ENCODE measurements at places on chromosomes 12 and 14.

DNA sequence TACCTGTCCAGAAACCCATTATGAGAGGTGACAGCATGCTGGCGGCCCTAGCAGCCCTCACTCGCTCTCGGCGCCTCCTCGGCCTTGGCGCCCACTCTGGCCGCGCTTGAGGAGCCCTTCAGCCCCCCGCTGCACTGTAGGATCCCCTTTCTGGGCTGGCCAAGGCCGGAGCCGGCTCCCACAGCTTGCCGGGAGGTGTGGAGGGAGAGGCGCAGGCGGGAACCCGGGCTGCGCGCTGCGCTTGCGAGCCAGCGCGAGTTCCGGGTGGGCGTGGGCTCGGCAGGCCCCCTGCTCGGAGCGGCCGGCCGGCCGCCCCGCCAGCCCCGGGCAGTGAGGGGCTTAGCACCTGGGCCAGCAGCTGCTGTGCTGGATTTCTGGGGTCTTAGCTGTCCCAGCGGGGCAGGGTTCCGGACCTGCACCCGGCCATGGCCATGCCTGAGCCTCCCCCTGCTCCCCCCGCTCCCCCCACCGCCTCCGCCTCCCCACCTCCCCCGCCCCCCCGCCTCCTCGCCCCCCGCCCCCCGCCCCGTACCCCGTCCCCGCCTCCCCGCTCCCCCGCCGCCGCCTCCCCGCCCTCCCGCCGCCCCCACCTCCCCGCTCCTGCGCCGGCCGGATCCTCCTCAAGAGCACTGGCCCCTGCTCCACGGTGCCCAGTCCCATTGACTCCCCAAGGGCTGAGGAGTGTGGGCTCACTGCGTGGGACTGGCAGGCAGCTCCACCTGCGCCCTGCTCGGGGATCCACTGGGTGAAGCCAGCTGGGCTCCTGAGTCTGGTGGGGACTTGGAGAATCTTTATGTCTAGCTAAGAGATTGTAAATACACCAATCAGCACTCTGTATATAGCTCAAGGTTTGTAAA, 163.1 kb downstream of the KLHL28 start:
- no peak for DNase-seq

DNA sequence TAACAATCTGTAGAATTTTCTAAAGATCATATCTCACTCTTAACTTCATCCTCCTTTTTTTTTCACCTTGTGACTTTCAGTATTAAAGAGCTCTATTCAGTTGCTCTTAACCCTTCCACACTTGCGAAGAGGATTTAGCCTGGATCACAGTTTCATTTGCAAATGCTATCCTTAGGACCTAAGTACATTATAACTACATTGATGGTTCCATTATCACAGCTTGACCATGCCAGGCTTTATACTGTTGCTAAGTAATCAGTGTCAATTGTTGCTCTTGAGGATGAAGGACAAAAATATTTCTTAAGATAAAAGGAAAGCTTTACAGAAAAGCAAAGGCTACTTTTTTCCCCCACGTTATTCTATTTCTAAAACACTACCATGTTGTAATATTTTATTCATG, 122.2 kb downstream of the PDZRN4 start:
- no peak for DNase-seq

- DNase-seq: no peak
Measured at GRCh38 chr14:91005716-91006115, 54.7 kb downstream of the RPS6KA5 start.

- DNase-seq: no peak
Measured at GRCh38 chr12:66500841-66501240, 178.0 kb downstream of the GRIP1 start.

DNA sequence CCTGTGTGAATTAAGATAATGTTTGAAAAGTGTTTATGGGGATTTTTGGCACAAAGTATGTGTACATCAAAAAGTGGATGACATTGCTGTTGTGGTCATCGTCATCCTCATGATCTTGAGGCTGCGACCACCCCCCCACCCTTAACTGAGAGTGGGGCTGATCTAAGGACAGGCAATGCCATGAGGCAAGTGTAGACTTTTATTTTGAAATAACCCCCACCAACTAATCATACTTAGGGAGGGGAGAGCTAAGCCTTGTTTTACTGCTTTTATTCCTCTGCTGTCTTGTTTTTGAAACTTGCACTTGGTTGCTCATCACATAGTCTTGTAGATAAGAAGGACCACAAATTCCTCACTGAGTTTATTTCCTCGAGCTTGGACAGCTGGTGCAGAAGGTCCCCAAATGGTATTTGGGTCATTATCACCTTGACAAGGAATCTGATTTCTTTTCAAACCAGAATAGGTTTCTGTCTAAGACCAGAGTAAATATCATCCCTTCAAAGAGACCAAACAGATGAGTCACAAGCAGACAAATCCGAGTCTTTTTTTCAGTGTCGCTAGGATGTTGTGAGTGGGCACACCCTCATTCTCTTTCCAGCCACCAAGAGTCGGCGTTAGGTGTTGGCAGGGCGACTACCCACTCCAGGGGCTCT, 23.9 kb upstream of the SMOC1 start:
- DNase-seq: no peak

DNA sequence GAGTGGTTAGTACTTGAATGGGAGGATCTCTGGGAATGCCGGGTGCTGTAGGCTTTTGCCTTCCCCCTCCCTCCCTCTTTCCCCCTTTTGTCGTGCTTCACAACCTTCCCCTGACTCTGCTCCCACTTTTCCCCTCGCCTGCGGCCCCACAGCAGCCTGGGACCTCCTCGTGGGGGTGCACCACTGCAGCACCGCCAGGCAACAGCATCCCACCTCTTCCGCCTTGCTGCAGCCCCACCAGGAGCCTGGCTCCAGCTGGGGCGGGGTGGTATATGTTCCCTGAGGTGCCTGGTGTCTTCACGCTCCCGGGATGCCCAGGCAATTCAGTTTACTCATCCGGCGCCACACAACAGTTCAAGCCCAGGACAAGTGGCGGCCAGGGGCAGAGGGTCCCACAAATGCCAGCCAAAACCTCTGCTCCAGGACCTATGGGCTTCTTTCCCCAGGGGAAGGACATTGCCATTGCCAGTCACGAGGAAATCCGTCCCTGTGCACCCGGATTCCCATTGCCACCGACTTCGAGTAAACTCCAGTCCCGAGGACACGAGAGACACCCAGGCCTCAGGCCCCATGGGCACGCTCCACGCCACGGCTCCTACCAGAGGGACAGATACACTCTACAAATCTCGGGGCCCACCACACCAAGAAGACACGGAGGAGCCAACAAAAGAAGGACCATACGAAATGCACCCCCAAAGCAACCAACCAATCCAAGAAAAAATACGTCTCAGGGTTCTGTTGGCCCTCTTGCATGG, 181.7 kb downstream of the ALG10 start:
- no peak for DNase-seq

DNA sequence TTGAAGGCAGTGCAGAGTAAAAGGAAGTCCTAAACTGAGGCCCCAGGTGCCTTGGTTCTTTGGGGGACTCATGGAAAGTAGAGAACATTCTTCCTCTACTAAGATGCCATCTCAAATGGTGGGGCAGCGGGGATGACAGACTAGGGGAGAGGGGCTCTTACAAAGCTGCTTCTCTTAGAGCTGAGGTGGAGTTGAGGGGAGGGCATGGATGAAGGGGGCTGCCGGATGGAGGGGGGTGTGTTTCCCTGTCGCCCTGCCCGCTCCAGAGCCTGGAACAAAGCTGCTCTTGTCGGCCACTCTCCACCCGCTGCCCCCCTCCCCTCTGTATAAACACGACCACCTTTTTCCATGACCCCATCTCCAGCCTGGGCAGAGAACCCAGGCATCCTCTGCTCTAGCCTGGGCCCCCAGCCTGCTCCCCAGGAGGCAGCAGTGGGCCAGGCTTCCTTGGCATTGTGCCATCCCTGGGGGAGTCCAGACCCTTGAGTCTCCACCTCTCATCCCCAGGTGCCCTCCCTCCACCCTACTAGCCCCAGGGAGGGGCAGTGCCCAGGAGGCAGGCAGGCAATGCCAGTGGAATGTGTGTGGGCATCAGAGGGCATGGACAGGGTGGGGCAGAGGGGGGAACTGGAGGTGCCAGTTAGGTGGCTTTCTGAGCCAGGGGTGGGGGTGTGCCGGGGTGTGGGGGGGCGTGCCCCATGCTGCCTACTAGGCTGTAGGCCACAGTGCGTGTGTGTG, 1.7 kb downstream of the RARG start:
- DNase-seq: no peak

- DNase-seq: no peak
Measured at GRCh38 chr12:31431721-31432240, 105.8 kb upstream of the SINHCAF start.

- no peak for DNase-seq
Measured at GRCh38 chr12:106739815-106740530, 34.5 kb upstream of the RIC8B start.
